Activated CD4-positive, alpha-beta T cell treated with anti-CD3 and anti-CD28 coated beads, Interleukin-2, amount 50 U/mL, for 24 hours (primary cell): ENCODE measurements at places on chromosomes 11 and 22.

GRCh38 chr11:86314636-86315035 is 12.6 kb downstream of the HIKESHI start:
- DNase-seq, result no peak

DNA sequence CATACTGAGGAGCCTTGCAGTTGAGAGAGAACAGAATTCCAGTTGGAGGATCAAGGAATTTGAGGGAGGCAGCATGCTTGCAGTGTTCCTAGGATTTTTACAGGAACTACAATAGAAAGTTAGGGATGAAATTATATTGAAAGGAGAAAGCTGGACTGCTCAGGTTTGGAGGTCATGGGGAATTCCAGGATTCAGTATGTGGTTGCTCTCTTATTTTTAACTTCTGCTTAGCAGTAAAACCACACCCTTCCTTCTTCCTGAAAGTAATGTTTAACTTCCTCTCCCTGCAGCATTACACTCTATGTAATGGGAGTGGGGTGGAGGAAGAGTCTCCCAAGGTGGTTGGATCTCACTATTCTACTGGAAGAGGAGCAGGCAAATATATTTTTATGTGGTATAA is 31.3 kb downstream of the CTNND1 start:
- DNase-seq, result no peak

DNA sequence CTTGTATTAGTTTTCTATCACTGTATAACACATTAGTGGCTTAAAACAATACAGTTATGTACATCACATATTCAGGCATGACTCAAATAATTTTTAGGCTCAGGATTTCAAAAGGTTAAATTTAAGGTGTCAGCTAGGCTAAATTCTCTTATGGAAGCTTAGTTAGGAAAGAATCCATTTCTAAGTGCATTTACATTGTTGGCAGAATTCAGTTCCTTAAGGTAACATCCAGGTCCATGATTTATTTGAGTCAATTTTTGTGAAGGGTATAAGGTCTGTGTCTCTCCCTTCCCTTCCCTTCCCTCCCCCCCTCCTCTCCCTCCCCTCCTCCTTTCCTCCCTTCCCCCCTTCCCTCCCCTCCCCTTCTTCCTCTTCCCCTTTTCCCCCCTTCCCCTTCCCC is 399.0 kb upstream of the CNTN5 start:
- DNase-seq, result no peak

GRCh38 chr11:123580557-123581275 is 73.7 kb downstream of the SCN3B start:
- peak; percentile 61 for DNase-seq

GRCh38 chr11:121762820-121763219 is 310.1 kb upstream of the SORL1-AS1 start:
- no peak for DNase-seq

DNA sequence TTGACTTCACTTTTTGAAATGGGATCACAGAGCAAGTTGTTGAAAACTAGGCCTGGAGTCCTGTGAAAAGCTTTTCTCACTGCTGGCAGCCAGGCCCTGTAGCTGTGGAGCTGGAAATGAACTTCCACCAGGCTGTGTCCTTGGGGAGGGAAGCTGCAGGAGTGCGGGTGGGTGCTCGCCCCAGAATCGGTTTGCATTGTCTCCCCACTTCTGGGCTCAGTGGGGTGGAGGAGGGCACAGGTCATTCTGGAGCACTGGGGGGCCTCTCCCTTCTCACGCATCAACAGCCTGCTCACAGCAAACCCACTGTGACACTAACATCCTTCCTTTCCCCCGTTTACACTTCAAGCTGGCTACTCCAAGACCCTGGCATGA is 15.2 kb downstream of the GLB1L2 start:
- no peak for DNase-seq

- DNase-seq, result no peak
Observed at GRCh38 chr11:102276362-102276761, 40.9 kb upstream of the BIRC3 start.

- no peak for DNase-seq
Observed at GRCh38 chr11:71456294-71456693, 3.3 kb downstream of the NADSYN1 start.

DNA sequence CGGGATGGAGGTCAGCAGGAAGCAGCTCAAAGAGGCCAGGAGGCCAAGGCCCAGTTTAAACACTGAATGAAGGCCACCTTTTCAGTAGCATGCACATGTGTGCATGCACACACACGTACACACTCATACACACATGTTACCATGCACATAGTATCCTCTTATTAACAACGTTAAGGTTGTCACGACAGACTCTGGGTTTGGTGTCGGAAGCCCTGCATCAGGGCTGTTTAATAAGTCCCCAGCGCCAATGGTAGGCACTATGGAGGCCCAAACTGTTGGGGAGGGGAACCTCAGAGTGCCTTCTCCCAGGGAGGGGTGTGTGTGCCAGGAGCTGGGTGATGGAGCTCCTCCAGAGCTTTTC is 39.5 kb upstream of the ADA2 start:
- no peak for DNase-seq

- DNase-seq, result no peak
Observed at GRCh38 chr22:32622744-32623110, 148.1 kb downstream of the FBXO7 start.

DNA sequence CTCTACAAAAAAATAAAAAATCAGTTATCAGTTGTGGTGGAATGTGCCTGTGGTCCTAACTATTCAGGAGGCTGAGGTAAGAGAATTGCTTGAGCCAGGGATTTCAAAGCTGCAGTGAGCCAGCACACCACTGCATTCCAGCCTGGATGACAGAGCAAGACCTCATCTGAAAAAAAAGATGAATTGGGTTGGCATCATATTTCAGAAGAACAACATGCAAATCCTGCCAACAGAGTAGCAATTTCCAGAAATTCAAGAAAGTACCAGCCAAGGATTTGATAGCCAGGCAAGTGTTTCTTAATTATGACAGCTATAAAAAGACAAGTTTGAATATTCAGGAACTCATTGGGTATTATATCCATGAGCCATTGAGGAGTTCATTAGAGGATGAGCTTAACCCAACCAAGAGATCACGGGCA is 75.2 kb downstream of the USP47 start:
- DNase-seq, result no peak

DNA sequence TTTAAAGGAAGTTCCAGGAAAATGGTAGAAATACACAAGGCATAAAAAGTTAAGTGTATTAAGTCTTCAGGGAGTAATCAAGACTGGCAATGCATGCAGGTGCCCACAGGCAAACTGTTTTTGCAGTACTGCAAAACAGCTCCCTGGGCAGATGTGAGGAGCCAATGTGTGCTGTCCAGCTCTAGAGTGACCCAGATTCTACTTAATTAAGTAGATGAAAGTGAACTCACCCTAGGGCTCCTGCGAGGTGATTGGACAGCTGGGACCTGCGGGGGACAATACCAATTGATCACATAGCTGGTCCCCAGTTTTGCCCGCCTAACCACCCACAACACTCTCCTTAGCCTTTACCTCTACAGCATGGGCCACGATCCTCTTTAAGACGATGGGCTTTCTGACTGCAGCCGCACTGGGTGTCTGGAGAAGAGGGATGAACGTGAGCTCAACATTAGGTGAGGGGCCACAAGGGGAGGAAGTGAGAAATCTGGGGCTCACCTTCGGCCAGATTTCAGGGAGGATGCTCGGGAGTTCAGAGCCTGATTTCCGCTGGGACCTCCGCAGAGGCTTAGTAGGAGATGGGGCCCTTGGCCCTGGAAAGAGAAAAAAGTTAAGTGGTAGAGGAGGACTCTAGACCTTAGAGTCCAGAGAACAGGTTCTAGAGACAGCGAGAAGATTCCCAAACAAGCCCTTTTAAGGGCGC is 556 bp downstream of the CDCA5 start:
- no peak for DNase-seq

- no peak for DNase-seq
Observed at GRCh38 chr11:58905011-58905720, 34.1 kb upstream of the GLYATL1 start.

GRCh38 chr22:36300396-36301212 is 47.7 kb downstream of the APOL1 start:
- no peak for DNase-seq

GRCh38 chr11:104003491-104003890 is 32.9 kb upstream of the DDI1 start:
- no peak for DNase-seq

- DNase-seq, result no peak
Observed at GRCh38 chr11:3037040-3037944, 19.9 kb downstream of the CARS1 start.
